HuH-7.5 (cell line): ENCODE measurements at places on chromosomes 7 and 10.
A peak's percentile ranks its signal among the peaks of the same experiment; 100 is the strongest.

DNA sequence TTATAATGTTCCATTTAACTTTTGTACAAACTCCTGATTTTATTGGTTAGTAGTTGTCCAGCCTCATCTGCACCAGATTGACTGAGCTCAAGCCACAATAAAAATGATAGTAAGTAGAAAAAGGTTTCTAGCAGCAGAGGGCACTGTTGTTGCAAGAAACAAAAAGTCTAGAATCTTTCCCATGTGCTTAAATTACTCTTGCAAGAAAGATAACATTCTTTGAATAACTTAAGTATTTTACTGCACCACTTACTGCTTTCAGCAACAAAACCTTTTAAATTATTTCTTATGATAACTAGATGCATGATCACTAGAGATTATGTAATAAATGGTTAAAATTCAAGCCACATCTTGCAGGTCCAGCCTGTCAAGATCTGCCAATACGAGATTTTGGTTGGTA is 27.0 kb downstream of the LMOD2 start:
- no peak for DNase-seq

DNA sequence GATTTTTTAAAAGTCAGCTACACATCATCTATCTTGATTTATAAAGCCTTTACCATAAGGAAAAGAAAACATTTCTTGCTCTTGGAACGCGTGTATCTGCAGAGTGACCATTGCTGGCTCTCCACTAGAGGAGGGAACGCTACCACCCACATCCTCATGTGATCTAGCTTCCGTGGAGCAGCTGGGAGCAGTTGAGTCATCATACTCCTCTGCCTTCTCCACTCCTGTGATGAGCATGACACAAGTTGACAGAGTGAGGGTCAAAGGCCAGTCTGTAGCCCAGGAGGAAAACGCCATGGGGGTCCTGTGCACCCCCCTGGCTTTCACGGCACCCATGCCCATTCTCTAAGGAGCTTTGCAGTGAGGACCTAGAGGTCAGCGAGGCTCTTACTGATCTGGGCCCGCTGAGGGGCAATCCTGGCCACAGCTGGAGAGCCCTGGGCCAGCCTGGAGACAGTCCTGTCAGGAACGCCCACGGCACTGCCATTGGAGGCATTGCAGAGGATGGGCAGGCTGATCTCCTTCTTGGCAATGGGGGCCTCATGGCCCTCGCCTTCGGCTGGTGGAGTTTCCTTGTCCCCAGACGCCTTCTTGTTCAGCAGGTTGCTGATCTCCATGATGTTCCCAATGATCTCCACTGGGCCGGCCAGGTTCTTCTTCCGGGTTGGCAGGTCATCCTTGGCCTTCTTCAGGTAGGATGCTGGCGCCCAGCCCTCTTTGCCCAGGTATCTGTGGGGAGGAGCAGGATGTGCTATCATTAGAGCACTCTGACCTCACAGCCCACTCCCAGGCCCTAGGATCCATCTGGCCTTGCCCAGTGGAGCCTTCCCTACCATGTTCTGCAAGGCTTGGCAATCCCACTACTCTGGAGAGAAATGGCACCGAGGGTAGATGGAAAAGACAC is 119.2 kb downstream of the NEURL1 start:
- no peak for DNase-seq

DNA sequence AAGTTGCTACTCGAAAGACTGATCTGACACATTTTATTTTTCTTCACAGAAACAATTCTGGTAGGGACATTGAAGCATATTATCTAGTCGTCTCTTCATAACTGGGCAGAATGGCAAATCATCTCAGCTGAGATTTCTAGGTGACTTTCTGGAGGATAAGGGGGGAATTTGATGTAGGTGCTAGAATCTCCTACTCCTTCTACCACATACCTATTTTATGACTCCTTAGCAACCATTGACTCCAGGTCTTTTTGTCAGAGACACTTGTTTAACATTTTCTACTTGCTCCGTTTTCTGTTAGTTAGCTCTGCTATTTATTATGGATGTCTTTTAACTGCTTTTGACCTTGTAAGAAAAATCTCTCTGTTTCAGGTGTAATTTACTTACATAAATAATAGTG is 380.9 kb upstream of the SEMA3C start:
- DNase-seq, result no peak

DNA sequence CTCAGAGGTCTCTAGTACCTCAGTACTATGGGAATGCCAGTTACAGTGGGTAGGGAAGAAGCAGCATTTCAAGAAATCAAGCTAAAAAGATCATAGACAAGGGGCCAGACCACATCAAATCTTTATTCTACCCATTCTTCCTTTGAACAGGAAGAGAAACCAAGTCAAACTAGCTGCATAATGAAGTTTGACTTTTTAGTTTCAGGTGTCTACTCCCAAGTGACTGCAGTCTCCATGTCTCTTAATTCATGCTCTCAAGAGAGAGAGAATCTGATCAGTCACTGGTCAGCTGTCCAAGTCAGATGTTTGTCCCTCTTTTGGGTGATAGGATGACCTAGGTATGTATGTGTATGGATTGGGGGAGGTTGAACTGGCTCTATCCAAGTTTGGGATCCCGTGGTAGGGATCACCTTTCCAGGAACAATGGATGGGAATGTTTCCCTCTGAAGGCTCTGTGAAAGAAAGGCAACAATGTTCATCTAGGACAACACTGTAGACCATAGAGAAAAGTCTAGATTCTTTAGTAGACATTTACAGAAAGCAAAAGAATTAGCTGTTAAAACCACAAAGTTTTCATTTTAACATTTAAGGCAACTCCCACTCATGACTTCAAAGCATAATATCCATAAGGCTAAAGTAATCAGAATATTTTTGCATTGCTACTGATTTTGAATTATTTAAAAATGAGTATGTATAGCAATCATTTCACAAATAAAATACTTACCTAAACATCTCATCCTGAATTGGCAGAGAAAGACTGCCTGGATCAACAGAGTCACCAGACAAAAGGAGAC is 30.1 kb upstream of the PRTFDC1 start:
- no peak for DNase-seq

GRCh38 chr10:119770928-119771327 is 45.1 kb downstream of the INPP5F start:
- no peak for DNase-seq

DNA sequence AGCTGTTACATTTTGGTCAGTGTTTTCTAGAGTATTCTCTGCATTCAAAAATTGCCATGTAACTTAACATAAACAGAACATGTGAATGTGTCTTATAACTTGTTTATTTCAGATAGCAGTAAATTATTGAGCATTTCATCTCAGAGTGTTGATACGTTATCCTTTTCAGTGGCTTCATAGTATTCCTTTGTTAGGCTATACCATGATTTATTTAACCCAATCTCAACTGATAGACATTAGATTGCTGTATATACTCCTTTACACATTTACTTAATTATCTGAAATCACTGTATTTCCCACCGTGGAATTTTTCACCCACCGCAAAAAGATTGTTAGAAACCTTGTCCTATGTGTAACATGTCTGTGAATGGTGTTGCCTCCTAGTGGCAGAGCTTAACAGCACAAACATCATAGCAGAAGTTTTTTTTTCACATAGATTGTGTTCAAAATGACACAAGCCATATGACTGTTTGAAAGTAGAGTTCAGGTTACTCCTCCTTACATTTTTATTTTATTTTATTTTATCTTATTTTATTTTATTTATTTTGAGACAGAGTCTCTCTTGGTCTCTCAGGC is 21.4 kb downstream of the SLF2 start:
- DNase-seq, result peak; percentile 13

DNA sequence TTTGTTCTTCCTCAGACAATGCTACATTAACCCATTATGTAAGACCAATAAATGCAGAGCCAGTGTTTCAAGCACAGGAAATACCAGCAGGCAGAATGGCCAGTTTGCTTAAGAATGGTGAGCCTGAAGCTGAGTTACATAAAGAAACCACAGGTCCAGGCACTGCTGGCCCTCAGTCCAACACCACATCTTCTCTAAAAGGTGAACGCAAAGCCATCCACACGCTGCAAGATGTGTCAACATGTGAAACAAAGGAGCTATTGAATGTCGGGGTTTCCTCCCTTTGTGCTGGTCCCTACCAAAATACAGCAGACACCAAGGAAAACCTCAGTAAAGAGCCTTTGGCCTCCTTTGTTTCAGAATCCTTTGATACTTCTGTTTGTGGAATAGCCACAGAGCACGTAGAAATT is 63.8 kb downstream of the TASOR2 start:
- no peak for DNase-seq

DNA sequence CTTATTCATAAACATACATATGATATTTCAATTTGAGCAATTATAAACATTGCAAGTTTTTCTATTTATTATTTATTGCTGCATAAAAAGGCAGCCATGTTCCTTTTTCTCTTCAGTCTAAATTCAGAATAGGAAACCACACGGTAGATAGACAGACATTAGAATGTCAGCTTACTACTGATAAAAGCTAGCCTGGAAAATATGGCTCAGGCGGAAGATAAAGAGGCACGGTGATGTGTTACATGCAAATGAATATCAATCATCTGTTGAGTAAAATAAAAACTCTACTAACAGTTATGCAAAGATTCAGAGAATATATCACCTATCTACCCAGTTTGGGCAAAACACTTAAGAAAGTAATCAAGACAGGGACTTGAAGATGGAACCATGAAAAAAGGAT is 73.5 kb upstream of the PDSS1 start:
- DNase-seq, result no peak
